Activated naive CD4-positive, alpha-beta T cell (primary cell): ENCODE measurements at places on chromosomes 7 and 10.

GRCh38 chr7:147033641-147034040, 917.0 kb downstream of the CNTNAP2 start:
- no peak for DNase-seq

GRCh38 chr10:42795701-42796100, 13.1 kb downstream of the BMS1 start:
- DNase-seq = no peak

DNA sequence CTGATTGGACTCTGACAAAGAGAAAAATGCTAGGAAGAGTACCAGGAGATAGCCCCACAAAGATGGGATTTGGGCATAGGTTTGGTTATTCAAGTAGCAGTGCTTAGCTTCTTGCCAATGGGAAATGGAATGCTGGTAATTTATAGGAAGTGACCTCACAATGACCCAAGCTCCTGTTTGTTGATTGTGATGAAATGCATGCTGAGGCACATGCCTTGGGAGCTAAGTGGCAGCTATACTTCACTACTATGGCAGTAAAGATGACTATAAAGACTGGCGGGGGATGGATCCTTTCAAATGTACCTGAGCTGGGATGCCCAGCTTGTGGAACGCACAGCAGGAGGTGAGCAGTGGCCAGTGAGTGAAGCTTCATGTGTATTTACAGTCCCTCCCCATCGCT, 153.8 kb downstream of the ZNF22 start:
- no peak for DNase-seq

- no peak for DNase-seq
These were observed 93.6 kb downstream of the UBE2H start for GRCh38 chr7:129859183-129859582.

GRCh38 chr7:37445064-37445723, 3.5 kb downstream of the ELMO1 start:
- no peak for DNase-seq

GRCh38 chr7:117164620-117165019, 158.2 kb downstream of the WNT2 start:
- no peak for DNase-seq

DNA sequence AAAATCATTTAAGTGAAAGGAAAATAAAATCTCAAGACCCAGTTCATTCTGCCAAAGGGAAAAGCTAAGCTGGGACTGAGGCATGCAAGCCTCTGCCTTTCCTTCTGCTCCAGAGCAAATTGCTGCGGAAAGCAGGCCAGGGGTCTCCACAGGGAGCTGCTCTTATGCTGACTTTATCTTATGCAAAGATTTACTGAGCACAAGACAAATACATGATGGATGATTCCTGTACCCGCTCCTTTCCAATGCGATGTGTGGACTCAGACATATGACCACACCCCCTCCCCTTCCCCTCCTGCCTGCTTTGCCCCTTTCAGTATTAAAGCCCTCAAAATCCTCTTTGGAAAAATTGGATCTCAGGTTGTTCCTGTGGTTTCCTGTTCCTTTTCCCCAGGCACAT, 74.2 kb upstream of the INSIG1 start:
- no peak for DNase-seq

- no peak for DNase-seq
These were observed 24.2 kb downstream of the ARL5B start for GRCh38 chr10:18683427-18683826.

DNA sequence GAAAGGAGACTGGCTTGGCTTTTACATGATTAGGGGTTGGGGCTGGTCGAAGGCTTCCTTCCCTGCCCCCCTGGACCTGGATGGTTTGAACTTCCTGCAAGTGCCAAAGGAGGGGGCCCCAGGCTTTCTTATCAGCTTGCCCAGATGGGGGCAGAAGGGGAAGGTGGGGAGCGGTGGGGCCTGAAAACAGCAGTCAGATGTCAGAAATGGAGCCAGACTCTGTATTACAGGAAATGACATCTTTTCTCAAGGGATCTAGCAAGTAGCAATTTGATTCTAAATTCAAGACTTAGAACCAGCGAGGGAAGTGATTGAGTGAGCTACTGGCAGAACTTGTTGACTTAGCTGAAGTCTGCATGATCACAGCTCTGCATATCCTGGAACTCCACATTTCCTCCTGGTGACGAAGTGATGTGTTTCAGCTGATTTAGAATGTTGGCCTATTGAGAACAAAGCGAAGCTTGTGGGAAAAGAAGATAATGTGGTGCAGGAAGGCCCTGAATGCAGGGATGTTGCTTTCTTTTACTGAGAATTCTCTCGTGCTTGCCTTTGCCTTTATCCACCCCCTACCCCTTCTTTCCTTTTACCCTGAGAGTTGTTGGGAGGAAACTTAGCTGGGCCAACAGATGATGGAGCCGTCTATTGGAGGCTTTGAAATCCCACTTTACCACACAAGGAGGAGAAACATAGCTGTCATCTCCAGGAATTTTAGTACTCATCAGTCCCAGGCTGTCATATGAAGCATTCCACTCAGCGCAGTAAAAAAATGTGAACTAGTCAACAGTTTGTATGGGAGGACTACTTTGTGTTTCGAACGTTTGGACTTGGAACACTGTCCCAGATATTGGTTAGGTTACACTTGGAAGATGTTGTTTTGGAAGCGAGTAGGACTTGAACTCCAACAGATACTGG, 43.2 kb downstream of the CCNY start:
- no peak for DNase-seq

GRCh38 chr10:123463181-123463580, 203.0 kb upstream of the GPR26 start:
- no peak for DNase-seq

- no peak for DNase-seq
These were observed 185.3 kb downstream of the DIP2C start for GRCh38 chr10:504121-504611.

DNA sequence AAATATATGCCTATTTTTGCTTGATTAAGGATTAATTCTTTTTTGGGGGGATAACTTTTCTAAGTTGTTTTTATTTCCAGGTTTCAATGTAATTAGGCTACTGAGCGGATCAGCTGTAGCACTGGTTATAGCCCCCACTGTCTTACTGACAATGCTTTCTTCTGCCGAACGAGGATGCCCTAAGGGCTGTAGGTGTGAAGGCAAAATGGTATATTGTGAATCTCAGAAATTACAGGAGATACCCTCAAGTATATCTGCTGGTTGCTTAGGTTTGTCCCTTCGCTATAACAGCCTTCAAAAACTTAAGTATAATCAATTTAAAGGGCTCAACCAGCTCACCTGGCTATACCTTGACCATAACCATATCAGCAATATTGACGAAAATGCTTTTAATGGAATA, 1.0 kb downstream of the LRRTM3 start:
- no peak for DNase-seq

DNA sequence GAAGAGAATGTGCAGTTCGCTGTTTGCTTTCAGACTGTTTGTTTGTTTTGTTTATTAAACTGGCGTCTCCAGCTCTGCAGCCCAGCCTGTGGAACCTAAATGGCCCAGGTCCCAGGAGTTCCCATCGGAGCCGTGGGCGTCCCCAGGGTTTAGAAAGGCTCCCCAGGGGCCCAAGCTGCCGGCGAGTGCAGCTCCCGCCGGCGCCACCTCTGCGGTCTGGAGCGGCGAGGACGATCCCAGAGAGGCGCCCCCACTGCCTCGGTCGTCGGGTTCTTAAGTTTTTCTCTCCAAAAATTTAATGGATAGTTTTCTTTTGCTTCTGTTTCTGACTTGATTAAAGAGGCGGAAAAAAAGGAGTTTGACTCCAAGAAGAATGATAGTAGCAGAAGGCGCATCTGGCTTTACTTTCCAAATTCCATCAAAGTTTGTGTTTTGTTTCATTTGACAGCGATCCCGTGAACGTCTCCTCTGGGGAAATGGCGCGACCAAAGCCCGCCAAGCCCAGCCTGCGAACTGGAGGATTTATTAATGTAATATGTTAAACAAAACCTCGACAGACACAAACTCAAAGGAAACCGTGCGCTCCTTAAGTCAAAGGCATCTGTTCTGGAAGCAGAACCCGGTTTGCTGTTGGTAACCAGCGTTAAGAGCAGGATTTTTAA, 718 bp upstream of the FZD1 start:
- no peak for DNase-seq

DNA sequence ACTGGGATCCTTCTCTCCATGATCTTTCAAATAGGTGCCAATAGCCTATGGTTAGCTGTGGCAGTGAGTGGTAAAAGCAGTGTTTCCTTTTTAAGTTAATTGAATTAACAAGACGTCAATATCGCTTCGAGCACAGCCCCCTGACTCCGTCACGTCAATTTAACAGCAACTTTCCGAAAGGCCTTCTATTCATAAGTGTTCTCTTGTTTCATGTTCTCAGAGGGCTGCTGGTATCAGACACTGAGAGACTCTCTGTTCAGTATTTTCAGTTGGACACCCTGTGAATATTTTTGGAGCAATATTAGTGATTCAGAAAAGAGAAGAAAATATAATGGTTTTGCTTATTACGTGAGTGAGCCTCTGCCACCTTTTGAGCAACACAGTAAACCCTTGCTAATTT, 174.2 kb upstream of the INSYN2A start:
- DNase-seq = no peak

DNA sequence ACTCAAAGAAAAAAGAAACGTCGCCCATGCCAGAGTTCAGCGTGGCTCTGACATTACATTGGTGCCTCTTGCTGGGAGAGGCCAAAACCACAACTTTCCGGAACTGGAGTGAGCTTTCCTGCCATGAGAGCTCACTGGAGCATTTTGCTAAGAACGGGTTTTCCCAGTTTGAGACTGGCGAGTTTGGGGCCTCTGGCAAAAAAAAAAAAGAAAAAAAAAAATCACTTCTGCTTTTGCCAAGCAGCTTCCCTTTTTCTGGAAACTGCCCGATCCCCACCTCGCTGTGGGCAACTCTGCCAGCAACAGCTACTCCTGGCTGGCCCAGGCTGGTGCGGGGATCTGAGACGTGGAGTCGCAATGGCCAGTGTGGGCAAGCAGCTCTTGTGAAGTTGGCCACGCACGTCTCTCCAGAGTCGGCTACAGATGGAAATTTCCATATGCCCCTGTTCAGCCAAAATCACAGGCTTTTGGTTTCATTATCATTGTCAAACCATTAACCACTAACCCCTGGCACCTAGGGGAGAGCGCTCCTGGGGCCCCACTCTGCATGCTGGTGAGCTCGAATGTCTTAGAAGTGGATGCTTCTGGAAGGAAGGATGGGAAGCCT, 25.7 kb downstream of the PRKAG2 start:
- DNase-seq = no peak

- DNase-seq = no peak
These were observed 10.7 kb downstream of the NODAL start for GRCh38 chr10:70430493-70431445.

GRCh38 chr10:125672884-125673283, 10.1 kb downstream of the TEX36 start:
- DNase-seq = no peak

DNA sequence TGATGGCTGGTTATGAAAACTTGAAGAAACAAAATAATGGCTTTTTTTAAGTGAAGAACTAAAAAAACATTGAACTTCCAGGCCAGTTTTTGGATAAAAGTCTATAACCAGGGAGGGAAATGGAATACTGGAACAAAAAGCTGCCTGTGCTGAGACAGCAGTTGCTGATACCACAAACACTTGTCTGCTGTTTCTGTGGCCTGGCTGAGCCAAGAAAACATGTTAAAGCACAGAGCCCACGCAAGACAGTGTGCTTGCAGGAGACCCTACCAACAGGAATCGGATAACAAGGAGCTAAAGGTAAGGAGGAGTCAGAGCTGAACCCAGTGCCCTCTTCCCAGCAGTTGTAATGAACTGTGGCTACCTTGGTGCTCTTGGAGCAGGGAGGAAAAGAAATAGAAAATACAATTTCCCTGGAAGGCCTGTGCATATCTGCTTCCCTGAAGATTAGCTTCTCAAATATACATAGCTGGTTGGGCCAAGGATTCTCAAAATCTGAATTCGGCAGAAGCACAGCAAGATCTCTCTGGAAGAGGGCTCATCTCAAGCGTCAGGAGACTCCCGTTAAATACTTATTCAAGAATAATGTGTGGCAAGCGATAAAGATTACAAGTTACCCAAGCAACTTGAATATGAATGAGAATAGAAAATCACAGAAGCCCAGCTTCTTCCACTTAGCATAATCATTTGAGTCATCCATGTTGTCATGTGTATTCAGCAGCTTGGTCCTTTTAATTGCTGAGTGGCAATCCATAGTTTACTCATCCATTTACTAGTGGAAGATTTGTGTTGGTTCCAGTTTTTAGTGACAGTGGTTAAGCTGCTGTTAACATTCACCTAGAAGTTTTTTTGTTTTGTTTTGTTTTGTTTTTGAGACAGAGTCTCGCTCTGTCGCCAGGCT, 87.6 kb downstream of the NOD1 start:
- DNase-seq = no peak

- DNase-seq = no peak
These were observed 45.1 kb upstream of the PTF1A start for GRCh38 chr10:23147035-23147434.

DNA sequence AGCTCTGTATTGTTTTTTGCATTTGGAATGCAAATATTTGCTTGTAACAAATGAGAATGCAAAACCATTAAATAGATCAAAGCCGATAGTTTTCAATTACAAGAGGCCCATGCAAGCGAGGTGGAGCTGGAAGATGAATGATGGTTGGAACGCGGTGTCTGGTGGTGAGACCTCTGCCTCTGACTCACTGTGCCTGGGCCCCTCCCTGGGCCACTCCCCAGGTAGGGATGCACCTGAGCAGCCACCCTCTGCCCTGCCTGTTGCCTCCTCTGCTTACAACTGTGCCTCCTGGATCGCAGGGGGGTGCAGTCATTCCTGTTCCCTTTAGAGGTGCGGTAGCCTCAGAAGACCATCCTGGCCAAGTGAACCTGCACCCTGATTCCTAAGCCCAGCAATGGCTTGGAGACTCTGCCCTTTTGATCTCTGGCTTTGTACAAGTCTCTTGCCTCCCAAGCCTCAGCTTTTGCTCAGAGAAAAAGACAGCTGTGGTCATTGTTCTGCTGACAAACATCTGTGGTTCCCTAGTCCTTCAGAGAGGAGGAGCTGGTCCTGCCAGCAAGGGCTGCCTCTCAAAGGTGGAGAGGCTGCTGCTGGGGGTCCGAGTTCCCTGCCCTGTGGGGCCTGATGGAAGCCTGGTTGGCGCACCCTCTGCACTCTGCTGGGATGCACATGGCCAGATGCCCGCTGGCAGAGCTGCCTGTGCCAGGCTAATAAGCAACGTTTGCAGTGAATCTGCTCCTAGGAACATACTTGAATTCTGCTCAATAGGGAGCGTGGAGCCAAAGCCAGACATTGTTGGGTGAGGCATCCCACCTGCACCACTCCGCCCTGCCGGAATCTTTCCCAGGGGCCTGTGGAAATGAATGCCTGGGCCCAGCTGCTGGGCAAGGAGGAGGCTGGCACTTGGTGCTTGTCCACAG, 126.3 kb upstream of the TCERG1L start:
- DNase-seq = no peak
